ENCODE measurements at places on chromosomes 3 and 15.

GRCh38 chr3:140440446-140440845 lies 237.4 kb upstream of the TRIM42 start:
- no peak for DNase-seq

GRCh38 chr3:103589770-103590169 lies 1155.0 kb downstream of the ZPLD1 start:
- DNase-seq, result no peak

- no peak for DNase-seq
These were observed 156.3 kb downstream of the MTHFS start for GRCh38 chr15:79740561-79740960.

- no peak for DNase-seq
These were observed 3.5 kb downstream of the SEC13 start for GRCh38 chr3:10317311-10317960.

- DNase-seq, result peak; percentile 2
These were observed 237.1 kb downstream of the RYR3 start for GRCh38 chr15:33547876-33548275.

GRCh38 chr3:27454914-27455313 lies 29.3 kb downstream of the SLC4A7 start:
- peak; percentile 30 for DNase-seq

Data from activated CD4-positive, alpha-beta T cell treated with anti-CD3 and anti-CD28 coated beads, Interleukin-2, amount 50 U/mL, for 16 hours (primary cell).